ENCODE measurements at places on chromosomes 3 and 15. TPM values are rescaled to one million over a fixed set of nuclear protein-coding genes. Genes with fewer than 3 reads are reported as not detected.

Gene CPNE9
- not detected for total RNA-seq

Gene ST8SIA2
- not detected for total RNA-seq

GRCh38 chr15:56913670-56914069 lies 4.8 kb upstream of the TCF12 start:
- DNase-seq, result no peak

GRCh38 chr3:165749821-165750220 lies 87.4 kb downstream of the BCHE start:
- no peak for DNase-seq

DNA sequence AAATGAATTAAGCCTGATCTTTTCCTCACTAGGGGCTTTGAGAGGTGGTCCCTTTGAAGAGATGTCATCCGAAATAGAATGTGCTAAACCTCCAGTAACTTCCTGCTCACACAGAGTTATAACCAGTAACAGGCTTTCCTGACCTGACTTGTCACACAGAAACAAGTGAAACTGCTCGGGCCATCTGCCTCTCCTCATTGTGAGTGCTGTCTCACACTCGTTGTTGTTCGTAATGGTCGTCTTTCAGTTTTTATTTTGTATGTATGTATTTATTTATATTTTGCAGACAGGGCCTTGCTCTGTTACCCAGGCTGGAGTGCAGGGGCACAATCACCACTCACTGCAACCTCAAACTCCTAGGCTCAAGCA lies 24.0 kb downstream of the ACSBG1 start:
- no peak for DNase-seq

DNA sequence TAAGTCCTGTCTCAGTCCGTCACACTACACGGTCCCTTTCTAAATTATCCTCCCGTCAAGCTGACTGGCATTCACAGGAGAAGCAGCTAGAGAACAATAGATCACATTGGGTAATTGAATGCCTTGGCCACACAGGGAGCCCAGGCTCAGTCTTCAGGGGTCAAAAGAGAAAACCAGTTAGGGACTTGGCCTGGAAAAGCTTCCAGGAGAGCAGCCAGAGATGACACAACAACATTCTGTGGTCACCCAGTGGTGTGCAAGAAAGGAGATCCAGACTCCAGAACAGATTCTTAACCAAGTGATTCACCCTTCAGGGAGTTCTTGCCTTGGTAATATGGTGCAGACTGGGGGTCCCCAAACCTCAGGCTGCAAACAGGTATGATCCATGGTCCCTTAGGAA lies 15.9 kb downstream of the ARHGAP31 start:
- DNase-seq, result no peak

All from activated naive CD8-positive, alpha-beta T cell treated with anti-CD3 and anti-CD28 coated beads for 36 hours (primary cell).